NCI-H69 (cell line): ENCODE measurements at places on chromosomes 7 and 10.
A peak's percentile ranks its signal among the peaks of the same experiment; 100 is the strongest.

- DNase-seq = no peak
Observed at GRCh38 chr10:34830217-34830822, 15.2 kb upstream of the PARD3 start.

- DNase-seq = peak; percentile 55
Observed at GRCh38 chr10:5888843-5889623, 660 bp downstream of the ANKRD16 start.

GRCh38 chr7:129553899-129554461 is 51.6 kb downstream of the SMKR1 start:
- peak; percentile 95 for DNase-seq

- peak; percentile 30 for DNase-seq
Observed at GRCh38 chr7:120949393-120949911, 1.1 kb upstream of the ING3 start.

GRCh38 chr7:50798126-50798525 is 15.4 kb upstream of the GRB10 start:
- peak; percentile 21 for DNase-seq

DNA sequence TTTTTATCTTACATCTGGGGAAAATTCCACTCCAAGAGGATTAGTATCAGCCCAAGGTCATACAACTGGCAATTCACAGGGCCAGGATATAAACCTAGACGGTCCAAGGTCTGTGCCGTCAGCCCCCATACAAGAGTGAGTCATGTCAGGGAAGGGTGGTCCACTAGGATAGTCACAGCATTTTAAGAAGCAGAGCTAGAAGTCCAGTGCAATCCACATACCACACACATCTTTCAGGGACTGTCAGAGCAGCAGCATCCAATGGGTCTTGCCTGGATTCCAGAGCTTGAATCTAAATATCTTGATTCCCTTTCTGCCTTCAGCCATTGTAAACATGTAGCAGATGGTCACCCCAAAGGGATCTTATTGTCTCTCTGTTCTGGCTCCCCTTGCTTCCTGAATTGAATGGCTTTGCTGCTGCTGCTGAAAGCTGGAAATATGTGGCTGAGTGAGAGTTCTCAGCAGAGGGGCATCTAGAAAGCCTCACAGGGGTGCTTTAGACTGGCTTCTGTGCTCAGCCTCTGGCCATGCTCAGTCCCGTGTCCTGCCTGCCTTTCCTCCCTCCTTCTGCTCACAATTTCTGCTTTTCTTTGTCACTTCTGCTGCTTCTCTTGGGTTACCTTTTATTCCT is 9.9 kb upstream of the OR6V1 start:
- no peak for DNase-seq

- peak; percentile 91 for DNase-seq
Observed at GRCh38 chr10:96618653-96619052, 31.8 kb upstream of the TM9SF3 start.

DNA sequence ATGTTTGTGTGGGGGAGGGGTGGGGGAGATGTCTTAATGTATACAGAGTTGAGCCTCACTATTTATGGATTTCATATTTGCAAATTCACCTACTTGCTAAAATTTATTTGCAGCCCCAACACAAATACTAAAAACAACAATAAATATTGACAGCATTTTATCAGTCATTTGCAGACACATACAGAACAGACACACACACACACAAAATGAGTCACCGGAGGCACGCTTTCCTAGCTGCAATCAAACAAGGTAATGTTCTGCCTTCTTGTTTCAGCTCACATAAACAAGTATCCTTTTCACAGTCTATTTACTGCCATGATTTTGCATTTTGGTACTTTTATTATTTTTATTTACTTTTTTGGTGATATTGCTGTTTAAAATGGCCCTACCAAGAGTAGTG is 88.5 kb downstream of the IPMK start:
- no peak for DNase-seq

DNA sequence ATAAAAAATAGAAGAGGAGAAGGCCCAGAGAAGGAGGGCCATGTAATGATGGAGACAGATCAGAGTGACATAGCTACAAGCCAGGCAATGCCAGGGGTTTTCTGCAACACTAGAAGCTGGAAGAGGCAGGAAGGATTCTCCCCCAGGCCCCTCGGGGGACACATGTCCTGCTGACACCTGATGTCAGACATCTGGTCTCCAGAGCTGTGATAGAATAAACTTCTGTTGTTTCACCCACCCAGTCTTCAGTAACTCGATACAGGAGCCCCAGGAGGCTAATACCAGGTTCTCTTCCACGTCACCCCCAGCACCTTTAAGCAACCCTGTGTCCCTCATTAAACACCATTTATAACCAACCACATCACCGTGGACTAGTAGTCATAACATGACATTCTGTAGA is 94.9 kb downstream of the TMEM130 start:
- DNase-seq = peak; percentile 93
